NCI-H2171 (cell line): ENCODE measurements at places on chromosomes 1 and 21.

DNA sequence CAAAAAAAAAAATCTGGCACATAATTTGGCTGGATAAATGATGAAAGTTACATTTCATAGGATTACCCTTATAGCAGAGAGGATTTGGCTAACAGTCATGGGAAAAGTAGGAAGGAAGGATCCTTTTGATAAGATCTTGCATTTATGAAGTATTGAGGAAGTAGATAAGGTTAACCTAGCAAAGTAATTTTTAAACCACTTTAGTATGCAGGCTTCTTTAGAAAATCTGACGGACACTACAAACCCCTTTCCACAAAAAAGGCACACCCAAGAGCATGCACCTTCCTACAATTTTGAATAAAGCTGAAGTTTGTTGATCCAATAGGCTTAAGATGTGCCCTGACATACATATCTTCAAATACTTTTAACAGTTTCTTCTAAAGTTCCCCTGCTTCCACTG is 275.2 kb downstream of the GRIK1 start:
- no peak for DNase-seq

- DNase-seq = no peak
These were observed 25.1 kb downstream of the TMEM201 start for GRCh38 chr1:9613625-9614299.

- no peak for DNase-seq
These were observed 26.7 kb upstream of the COL16A1 start for GRCh38 chr1:31730336-31731048.

DNA sequence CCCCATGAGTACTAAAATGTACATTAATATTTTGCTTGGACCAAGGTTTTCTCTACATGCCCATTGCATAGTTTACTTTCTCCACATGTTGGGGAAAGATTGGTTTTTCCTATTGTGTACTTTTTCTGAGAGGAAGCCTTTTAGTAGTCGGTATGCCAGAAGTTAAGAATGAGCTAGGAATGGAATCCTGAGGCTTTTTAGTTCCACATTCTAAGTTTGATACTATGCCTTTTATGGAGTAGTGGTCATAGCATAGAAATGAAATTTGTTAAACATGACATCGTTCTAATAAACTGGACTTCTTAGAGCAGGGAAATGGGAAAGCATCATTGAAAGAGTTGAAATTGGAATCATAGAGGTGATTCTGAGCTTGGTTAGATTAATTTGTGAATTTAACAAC is 64.3 kb downstream of the BCL9 start:
- no peak for DNase-seq

DNA sequence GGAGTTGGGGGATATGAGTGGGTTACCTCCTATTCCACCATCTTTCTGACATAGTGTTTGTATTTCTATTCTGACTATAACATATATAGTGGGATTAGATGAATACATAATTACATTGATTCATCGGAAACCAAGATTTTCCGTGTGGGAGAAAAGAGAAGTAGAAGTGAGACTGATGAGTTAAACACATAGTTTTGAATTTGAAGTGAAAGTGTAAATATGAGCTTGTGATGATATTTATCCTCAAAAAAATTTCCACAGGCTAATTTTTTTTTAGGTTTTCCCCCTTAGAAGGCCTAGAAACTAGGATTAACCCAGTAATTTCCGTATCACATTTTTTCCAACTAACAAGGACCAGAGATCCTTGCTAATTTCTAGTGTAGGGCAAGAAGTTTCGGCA is 6.9 kb downstream of the CD1B start:
- no peak for DNase-seq

- DNase-seq = no peak
These were observed 86.9 kb upstream of the SPAG17 start for GRCh38 chr1:118271883-118272282.

DNA sequence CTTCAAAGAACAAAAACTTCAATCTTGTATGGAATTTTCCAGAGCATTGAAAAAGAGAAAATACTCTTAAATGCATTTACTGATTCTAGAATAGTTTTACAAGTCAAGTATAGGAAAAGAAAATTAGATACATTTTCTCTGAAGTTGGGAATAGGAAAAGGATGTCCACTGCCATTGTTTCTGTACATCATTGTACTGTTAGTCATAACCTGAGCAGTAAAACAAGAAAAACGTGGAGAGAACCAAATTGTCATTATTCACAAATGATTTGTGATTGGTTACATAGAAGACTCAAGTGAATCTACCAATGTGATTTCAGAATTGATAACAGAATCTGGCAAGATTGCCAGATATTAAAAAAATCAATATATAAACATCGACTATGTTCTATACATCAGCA is 27.4 kb downstream of the PRKACB start:
- no peak for DNase-seq

- DNase-seq = no peak
These were observed 3.3 kb downstream of the ENSA start for GRCh38 chr1:150626150-150626549.

- DNase-seq = no peak
These were observed 26.4 kb upstream of the IFNAR2 start for GRCh38 chr21:33203371-33203724.
